ENCODE measurements at places on chromosomes 5 and 9.

GRCh38 chr5:152634586-152634985 lies 229.5 kb upstream of the NMUR2 start:
- DNase-seq, result no peak

DNA sequence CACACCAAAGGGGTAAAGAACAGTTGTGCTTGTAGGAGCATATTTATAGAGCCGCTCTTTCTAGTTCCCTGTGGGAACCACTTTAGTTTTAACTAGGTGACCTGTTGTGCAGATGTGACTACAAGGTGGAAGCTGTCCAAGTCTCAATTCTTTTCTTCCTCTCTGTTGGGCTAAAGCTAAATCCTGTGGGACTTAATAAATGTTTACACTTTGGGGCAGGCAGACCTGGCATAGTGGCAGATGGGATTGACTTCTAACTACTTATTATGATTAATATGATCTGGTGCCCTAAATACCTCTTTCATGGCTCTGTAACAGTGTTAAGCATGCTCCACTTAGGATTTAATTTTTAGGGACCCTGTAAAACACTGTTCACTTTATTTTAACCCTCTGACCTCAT lies 265.3 kb downstream of the KCTD16 start:
- no peak for DNase-seq

DNA sequence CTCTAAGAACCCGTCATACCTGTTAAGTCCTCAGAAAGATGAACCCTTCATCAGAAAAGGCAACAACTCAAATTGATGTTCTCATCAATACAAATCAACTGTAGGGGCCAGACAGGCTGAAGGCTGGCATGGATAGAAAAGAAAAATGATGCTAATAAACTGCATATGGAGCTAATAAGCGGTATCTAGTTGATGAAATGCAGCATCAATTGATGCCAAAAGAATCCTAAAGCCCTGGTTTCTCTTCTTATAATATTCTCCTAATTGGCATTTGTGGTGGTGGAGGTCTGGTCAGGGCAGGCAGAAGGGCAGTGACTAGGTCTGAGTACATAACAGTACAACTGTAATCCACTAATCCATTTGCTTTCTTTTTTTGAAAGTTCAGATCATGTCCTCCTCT lies 322.5 kb downstream of the SPOCK1 start:
- DNase-seq, result no peak

- no peak for DNase-seq
Measured at GRCh38 chr5:3299441-3299840, 296.2 kb upstream of the IRX1 start.

GRCh38 chr5:72645064-72645846 lies 138.0 kb upstream of the ZNF366 start:
- no peak for DNase-seq

- no peak for DNase-seq
Measured at GRCh38 chr9:100377015-100377414, 24.3 kb upstream of the TEX10 start.

DNA sequence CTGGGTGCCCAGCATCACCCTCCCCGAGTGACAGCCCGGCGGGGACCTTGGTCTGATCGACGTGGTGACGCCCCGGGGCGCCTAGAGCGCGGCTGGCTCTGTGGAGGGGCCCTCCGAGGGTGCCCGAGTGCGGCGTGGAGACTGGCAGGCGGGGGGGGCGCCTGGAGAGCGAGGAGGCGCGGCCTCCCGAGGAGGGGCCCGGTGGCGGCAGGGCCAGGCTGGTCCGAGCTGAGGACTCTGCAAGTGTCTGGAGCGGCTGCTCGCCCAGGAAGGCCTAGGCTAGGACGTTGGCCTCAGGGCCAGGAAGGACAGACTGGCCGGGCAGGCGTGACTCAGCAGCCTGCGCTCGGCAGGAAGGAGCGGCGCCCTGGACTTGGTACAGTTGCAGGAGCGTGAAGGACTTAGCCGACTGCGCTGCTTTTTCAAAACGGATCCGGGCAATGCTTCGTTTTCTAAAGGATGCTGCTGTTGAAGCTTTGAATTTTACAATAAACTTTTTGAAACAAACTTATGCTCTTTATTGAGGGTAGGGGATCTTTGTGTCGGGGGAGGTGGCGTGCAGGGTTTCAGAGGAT lies 1.3 kb downstream of the GADD45G start:
- DNase-seq, result no peak

- DNase-seq, result no peak
Measured at GRCh38 chr9:115008536-115009270, 78.3 kb upstream of the TNFSF8 start.

DNA sequence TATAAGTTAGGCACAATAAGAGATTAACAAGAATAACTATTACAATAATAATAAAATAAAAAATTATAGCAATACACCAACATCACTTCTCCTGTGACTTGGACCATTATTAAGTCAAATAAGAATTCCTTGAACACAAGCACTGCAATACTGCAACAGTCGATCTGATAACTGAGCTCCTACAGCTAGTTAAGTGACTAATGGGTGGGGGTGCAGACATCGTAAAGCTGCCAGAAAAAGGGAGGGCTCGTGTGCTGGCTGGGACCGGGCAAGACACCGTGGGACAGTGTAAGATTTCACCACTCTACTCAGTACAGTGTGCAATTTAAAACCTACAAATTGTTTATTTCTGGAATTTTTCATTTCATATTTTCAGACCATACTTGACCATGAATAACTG lies 78.8 kb downstream of the SNX24 start:
- no peak for DNase-seq

- DNase-seq, result peak; percentile 29
Measured at GRCh38 chr9:133709015-133709611, 29.0 kb downstream of the SARDH start.

DNA sequence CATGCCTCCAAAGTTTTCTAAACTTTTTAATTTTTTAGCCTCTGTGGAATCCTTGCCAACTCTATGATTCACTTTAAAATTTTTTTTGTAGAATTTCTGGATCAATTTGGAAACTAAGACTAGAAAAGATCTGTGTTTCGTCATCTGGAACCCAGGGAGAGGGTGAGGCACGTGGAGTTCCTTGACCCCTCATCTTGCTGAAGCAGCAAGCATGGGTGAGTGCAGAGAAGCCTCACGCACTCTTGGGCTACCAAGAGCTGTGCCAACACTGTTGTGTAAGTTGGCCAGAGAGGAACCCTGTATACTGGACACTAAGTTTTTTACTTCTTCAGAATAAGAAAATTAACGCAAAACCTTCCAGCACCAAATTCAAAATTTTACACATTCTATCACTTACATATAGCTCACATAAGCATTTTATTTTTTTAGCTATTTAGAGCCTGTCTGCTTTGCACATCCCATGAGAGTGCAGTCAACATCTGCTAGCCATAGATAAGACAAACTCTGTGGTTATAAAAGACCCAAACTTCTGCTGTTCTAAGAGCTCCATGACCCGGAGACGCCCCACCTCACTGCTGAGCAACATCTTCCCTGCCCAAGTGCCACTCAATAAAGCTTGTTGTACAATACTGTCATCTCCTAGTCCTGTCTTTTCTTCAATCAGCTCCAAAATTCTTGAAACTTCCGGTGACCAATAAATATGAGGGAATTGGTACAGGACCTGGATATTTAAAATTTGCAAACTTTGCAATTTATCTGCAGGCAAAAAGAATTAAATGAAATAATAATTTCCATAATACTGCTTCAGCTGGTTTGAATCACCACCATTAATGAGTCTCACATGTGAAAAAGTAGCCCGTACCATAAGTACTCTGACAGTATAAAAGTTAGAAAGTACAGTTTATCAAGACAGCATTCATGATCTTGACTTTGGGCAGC lies 69.7 kb upstream of the ADCY2 start:
- no peak for DNase-seq

DNA sequence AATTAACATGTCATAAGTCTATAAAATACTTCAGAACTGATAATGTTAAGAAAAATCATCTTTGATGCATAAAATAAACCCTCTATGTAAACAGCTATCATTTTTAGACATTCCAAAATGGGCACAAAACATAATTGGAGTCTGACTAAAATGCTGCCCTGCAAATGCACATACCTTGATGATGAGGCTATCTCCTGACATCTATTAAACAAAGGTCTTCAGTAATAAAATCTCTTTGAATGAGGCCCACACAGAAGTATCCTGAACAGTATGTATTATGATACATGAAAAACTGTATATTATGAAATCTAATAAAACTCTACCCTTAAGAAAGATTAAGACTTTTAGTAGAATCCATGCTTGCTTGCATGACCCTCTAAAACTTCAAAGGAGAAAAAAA lies 66.1 kb downstream of the FBXL17 start:
- no peak for DNase-seq

GRCh38 chr9:82679472-82679871 lies 383.5 kb downstream of the RASEF start:
- DNase-seq, result no peak

DNA sequence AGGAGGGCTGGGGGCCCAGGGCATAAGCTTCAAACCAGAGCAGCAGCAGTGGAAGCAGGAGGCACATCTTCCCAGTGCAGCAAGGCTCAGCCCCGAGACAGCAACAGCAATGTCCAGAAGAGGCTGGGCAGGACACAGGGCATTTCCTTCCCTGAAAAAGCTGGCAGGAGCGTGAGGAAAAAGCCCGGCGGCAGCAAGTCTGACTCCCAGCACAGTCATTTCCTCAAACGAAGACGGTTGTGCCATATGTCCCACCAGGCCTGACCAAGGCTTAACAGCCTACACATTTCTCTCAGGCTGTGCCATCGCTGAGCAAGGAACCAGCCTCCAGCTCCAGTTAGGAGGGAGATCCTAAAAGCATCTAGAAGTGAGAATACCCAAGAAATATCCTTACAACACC lies 74.5 kb downstream of the APTX start:
- DNase-seq, result no peak

DNA sequence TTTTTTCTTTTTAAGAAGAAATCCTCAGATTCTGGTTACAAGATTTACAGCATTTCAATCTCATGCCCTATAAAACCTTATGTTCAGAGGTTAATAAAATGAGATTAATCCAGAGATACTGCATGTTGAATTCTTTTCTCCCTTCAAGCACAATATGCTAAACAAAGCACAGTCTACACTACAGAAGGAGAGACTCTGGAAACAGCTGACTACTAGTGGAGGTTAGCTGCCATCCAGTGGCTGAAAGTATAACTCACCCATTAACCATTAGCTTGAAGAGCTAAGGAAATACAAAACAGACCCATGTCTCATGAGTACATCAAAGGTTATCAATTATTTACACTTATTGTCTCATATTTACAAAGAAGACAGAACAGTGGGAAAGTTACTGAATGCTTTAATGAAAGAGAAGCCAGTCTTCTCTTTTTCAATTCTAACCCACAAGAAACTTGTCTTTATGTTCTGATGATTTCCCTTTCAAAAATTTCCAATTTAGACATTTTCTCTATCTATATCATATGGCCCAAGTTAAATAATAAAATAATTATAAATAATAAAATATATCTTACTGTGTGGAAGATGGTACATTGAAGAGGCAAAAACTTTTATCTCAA lies 12.7 kb upstream of the DNAH5 start:
- no peak for DNase-seq

GRCh38 chr5:119136666-119137318 lies 65.9 kb downstream of the DMXL1 start:
- DNase-seq, result no peak

GRCh38 chr5:51397996-51398395 lies 14.7 kb downstream of the ISL1 start:
- DNase-seq, result no peak

DNA sequence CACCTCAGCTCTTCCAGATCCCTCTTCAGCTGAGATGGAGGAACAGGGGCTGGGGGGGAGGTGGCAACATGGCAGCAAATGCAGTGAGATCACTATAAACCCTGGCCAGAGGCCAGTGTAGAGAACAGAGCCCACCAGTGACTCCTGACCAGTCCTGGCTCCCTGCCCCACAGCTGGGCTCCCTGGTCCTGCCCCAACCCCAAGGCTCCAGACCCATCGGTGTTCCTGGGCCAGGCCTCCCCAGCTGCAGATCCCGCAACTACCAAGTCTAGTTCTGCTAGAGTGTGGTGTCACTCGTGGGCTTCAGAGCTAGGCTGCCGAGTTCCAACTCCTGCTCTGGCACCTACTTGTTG lies 16.8 kb downstream of the AKNA start:
- DNase-seq, result no peak

GRCh38 chr5:150255659-150256409 lies 33.7 kb downstream of the CAMK2A start:
- DNase-seq, result no peak

DNA sequence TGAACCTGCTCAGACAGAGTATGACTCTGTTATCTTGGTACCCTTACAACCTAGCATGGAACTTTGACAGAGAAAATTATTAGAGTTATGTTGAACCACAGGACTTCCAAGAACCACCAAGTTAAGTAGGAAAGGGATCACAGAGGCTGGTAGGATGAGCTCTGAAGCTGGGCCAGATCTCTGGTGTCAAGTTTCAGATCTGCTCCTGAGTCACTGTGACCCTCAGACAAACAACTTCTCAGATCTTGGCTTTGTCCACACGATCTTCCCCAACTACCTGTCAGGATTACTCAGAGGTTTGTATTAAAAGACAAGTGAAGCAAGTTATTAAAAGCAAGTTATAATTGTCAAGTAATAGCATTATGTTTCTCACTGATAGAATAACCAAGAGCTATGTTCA lies 189.0 kb downstream of the SEC61B start:
- DNase-seq, result no peak

GRCh38 chr5:73644385-73644963 lies 18.5 kb downstream of the ARHGEF28 start:
- DNase-seq, result no peak

- no peak for DNase-seq
Measured at GRCh38 chr9:32882705-32883104, 99.4 kb downstream of the TMEM215 start.

GRCh38 chr9:86749161-86749893 lies 198.0 kb downstream of the GAS1 start:
- DNase-seq, result no peak

DNA sequence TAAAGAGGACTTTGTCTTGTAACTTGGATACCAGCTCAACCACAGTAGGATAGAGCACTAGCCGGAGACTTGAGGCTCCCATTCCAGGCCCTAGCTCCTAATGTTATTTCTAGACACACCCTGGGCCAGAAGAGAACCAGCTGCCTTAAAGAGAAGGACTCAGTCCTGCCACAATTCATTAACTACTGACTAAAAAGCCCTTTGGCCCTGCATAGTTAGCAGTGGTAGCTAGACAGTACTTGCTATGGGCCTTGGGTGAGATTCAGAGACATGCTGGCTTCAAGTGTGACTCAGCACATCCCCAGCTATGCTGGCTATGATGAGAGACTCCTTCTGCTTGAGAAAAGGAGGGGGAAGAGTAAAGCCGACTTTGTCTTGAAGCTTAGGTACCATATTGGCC lies 47.3 kb downstream of the TMEM167A start:
- no peak for DNase-seq

Data from stimulated activated CD8-positive, alpha-beta memory T cell treated with anti-CD3 and anti-CD28 coated beads, Interleukin-4, amount 100 ng/mL, for 1 hour (primary cell).